ENCODE measurements at places on chromosomes 5 and 9.
A peak's percentile ranks its signal among the peaks of the same experiment; 100 is the strongest.

- DNase-seq = no peak
These were observed 12.1 kb downstream of the NR4A3 start for GRCh38 chr9:99833735-99834134.

DNA sequence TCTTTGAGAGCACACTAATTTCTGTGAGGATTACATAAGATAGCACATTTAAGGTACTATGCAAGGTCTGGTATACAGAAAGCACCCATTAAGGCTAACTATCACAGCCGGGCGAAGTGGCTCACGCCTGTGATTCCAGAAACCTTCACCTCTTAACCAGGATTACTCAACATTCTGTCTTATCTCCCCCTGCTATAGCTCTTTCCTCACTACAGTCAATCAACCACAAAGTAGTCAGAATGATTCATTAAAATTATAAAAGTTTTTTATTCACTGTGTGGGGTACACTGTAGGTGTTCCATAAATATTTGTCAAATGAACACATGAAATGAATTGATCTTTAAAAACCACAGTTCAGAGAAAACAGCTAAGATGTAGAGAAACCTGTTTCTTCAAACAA lies 48.7 kb downstream of the CHD1 start:
- DNase-seq = no peak

DNA sequence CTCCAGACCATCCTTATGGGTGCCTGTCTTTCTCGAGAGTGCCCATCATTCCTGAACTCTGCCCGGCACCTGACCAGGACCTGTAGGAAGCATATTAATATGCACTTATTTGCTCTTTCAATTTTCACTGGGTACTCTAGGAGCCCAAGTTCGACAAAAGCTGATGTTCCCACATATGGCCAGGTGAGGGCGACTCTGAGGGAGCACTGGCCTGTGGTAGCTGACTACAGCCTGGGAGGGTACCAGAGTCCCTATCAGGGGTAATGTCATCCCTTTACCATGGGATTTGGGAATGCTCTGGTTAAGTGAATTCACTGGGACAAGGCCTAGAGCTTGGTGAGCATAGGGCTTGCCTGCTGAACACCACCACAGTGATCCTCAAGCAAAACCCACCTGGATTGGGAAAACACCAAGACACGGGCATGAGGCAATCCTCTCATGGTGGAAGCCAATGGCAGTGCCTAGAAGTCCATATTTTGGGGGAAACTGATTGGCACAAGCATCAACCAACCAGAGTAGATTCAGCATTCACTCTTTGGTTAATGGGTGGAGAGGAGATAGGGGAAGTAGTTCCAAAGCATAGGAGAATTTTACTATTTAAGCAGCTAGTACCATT lies 112.2 kb downstream of the MTX3 start:
- no peak for DNase-seq

DNA sequence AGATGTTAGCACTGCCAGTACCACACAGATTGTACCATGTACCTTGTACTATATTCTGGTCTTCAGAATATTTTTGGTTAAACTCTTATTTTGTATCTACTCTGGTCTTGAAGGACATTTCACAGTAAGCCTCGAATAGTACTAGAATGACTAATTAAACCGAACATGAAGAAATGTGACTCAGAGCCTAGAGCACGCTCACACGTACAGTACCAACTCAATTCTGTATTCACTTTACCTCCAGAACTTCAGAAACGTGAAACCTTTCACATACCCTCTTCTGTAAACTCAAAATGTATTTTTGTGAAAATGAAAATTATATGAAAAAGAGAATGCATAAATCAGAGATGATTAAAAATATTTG lies 112.8 kb downstream of the MVB12B start:
- DNase-seq = peak; percentile 28

GRCh38 chr5:118447350-118447749 lies 541.0 kb downstream of the DTWD2 start:
- DNase-seq = peak; percentile 1
